DMS 273 treated with DMSO at 0.1 percent for 48 hours (cell line): ENCODE measurements at places on chromosomes 3 and 15.
A peak's percentile ranks its signal among the peaks of the same experiment; 100 is the strongest.

- DNase-seq: no peak
Observed at GRCh38 chr3:112973325-112974177, 1.4 kb downstream of the CD200R1 start.

DNA sequence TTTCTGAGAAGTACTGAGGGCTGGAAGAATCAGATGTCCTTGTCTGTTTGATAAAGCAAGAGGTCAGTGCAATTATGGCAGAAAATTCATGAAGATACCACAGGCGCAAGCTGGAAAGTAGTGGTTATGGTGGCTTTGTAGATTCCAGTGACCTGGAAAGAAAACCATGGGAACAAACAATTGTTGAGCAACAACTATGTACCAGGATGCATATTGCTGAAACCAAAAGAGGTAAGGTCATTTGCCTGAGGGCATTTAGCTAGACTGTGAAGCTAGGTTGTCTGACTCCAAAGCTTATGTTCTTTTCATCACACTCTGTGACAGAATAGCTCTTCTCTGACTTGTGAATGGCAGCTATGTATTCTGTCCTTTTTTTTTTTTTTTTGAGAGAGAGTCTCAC lies 74.0 kb downstream of the B3GALNT1 start:
- DNase-seq: no peak

DNA sequence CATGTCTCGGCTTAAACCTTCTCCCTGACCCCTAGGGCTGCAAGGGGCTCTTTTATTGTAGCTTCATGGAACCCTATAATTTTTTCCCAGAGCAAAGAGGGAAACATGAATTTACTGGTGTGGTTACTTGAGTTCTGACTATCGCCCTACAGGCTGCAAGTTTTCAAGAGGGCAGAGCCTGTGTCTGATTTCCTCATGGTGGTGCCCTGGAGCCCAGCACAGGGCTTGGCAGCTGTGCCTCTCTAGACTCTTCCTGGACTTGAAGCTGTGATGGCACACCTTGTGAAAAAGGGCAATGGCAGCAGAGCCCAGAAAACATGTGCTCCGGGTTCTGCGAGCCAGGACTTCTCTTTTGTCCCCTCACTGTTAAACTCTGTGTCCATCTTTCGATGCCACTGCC lies 34.2 kb upstream of the TF start:
- no peak for DNase-seq

GRCh38 chr15:41773729-41774061 lies 589 bp upstream of the MAPKBP1 start:
- no peak for DNase-seq

GRCh38 chr3:134941820-134942219 lies 146.8 kb downstream of the EPHB1 start:
- no peak for DNase-seq

DNA sequence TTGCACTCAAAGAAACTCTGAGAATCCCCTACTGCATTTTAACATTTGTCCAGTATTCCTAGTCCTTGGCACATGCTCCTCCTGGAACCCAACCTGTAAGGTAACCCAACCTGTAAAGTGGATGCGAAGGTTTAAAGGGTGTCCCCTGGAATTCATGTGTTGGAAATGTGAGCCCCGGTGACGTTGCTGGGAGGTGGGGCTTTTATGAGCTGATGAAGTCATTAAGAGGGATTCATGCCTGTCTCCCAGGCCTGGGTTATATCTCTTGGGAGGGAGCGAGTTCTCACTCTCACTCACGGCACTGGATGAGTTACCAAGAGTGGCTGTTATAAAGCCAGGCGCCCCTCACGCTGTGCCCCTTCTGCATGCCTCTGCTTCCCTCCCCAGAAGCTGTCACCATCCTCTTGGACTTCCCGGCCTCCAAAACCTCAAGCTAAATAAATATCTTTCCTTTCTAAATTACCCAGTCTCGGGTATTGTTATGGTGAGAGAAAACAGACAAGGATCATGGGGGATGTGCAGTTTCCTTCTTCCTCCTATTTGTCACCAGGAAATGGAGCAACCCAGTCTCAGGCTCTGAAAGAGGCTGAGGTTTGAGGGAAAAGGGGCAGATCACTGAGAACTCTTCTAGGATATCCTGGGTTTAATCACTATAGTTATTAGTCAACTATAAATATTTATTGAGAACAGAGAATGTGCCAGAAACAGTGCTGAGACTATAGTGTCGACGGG lies 7.6 kb downstream of the XXYLT1 start:
- DNase-seq: no peak

GRCh38 chr3:119524931-119525662 lies 26.8 kb downstream of the TIMMDC1 start:
- DNase-seq: no peak

DNA sequence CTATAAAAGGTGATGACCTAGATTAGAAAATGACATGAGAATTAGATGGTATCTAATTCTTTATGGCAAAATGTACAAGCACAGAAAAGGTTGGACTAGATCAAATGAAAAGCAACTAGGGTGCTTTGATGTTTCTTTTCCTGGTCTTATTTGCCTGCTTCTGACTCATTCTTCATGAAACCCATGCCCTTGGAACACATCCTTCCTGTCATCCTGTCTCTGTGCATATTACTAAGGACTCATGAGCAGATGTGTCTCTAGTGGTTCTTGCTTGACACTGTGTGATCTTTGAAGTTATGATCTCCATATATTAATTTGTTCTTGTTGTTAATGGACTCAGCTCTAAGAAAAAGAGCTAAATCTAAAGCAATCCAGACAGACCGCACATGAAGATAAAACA lies 314.0 kb downstream of the ERC2 start:
- no peak for DNase-seq

- no peak for DNase-seq
Observed at GRCh38 chr15:69603369-69604071, 150.9 kb downstream of the RPLP1 start.

DNA sequence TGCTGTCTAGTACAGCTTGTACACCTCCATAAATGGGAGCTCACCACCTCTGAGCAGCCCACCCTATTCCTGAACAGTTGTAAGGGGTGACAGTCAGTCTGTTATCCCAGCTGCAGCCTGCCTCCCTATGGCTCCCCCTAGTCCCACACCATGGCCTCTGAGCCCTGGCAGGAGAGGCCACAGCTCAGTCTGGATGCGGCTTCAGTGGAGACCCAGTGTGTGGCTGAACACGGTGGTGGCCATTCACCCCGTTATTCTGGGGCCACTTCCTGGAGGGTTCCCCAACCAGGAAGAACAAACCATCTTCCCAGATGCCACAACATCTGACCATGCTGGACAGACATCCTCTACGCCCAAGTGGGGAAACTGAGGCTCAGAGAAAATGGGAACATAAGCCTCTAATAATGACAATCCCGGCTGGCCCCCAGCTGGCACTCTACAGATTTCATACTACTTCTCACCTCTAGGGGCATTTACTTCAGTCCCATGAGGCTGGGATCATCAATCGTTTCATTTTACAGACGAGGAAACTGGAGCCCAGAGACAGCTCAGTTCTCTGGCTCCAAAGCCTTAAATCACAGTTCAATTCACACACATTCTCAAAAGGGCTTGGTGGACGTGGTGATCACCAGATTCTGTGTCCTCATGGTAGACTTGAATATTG lies 9.2 kb upstream of the GRIP2 start:
- no peak for DNase-seq

- no peak for DNase-seq
Observed at GRCh38 chr3:162719684-162720341, 1223.2 kb downstream of the OTOL1 start.

- DNase-seq: no peak
Observed at GRCh38 chr3:156711113-156711512, 36.7 kb downstream of the TIPARP start.

DNA sequence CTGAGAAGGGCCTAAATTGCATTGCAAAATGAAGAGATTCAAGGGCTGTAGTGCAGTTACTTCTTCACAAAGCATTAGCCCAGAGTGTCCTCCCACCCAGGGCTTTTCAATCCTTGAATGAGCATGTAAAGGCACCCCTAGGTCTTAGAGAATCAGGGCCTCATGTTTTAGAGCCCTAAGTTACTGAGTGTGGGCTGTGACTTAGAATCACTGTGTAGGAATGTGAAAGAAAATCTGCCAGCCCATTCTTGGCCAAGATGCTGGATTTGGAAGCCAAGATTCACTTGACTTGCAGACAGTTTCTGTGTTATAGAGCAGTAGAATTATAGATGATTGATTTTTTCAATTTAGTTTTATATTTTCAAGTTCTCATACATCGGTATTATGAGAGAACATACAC lies 153.2 kb downstream of the MYRIP start:
- DNase-seq: no peak

GRCh38 chr3:127544192-127544802 lies 46.2 kb downstream of the TPRA1 start:
- DNase-seq: peak; percentile 80

DNA sequence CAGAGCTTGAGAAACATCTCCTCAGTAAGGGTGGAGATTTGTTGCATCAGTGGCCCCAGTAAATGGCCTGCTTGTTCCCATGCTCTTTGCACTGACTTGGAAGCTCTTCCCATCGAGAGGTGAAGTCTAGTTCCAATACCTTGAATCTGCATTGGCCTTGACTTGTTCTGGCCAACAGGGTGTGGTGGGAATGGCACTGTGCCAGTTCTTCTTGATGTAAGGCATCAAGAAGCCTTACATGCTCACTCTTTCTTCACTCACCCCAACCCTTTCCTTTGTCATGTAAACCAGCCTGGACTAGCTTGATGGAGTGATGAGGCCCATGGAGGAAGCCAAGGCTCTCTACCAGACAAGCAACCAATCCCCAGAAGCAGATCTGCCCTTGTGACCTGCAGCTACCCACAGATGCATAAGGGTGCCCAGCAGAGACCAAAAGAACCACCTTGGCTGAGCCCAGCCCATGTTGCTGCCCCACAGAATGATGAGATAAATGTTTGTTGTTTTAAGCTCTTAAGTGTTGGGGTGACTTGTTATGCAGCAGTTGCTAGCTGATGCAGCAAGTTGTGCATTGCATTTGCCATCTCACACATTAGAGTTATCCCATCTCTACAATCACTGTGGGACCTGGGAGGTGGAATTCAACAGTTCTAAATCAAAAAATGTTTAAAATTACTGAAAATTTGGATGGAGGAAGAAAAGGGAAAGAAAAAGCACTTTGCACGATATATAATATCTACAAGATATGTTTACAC lies 11.1 kb upstream of the MGLL start:
- no peak for DNase-seq

DNA sequence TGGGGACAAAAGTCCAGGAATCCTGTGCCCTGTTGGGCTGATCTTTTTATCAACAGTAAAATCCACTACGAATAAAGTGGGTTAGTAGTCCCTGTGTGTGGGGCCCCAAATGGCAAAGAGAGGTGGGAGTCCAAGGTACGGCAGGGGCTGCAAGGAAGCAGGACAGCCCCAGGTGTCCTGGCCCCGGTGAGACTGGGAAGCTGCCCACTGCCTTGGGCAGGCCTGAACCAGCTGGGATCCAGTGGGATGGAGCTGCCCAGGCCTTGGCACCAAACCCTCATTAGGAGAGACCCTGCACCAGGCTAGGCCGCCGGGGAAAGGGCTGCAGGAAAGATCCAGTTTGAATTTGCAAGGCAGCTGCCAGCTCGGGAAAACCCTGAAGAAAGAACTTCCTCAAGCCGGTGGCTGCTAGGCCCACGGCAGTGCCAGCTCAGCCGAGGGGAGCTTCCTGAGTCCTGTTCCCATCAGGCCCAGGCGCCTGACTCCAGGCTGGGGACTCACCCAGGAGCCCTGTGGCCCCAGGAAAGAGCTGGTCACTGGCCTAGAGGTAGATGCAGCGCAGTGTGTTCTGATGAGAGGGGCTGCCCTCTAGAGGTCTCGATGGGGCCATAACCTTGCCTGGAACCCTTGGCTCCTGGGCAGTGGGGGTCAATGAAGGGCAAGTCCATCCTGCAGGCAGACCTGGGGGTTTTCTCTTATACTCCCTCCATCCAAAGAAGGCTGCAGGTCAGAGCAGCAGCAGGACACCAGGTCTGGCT lies 14.4 kb upstream of the GNAI2 start:
- DNase-seq: no peak

- DNase-seq: no peak
Observed at GRCh38 chr15:78259232-78259631, 5.1 kb upstream of the DNAJA4 start.

- no peak for DNase-seq
Observed at GRCh38 chr15:88693191-88693590, 54.4 kb downstream of the ISG20 start.

DNA sequence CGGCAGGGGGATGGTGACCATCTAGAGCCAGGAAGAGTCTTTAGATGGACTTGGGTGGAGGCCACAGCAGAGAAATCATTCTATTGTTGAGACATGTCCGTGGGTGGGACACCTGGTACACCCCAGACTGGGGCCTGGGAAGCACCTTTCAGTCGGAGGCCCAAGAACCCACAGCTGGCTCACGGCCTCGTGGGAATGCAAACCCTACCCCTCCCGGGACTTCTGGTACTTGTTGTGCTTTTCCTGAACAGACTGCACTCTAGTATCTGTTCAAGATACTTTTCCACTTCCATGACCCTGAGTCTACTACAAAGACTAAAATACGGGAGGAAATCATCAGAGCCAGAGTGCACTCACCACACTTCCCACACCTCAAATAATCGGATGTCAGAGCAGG lies 60.7 kb downstream of the BDH1 start:
- DNase-seq: no peak

GRCh38 chr3:184784731-184785500 lies 27.1 kb upstream of the VPS8 start:
- DNase-seq: no peak

DNA sequence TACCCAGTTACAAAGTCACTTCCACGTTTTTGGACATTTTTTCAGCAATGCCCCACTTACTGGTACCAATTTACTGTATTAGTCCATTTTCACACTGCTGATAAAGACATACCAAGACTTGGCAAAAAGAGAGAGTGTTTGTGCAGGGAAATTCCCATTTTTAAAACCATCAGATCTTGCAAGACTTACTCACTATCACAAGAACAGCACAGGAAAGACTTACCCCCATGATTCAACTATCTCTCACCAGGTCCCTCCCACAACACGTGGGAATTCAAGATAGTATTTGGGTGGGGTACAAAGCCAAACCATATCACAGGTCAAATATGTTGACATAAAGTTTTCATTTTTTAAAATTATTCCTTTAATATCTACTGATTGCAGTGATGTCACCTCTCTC lies 16.2 kb upstream of the ABI3BP start:
- no peak for DNase-seq

- DNase-seq: no peak
Observed at GRCh38 chr15:55834331-55834730, 91.4 kb upstream of the PRTG start.

GRCh38 chr3:16059711-16060357 lies 114.6 kb upstream of the GALNT15 start:
- DNase-seq: no peak

GRCh38 chr3:172903642-172904320 lies 153.3 kb downstream of the ECT2 start:
- no peak for DNase-seq

- no peak for DNase-seq
Observed at GRCh38 chr15:93826293-93826692, 405.1 kb upstream of the MCTP2 start.

GRCh38 chr15:67446449-67446848 lies 74.5 kb upstream of the C15orf61 start:
- no peak for DNase-seq

DNA sequence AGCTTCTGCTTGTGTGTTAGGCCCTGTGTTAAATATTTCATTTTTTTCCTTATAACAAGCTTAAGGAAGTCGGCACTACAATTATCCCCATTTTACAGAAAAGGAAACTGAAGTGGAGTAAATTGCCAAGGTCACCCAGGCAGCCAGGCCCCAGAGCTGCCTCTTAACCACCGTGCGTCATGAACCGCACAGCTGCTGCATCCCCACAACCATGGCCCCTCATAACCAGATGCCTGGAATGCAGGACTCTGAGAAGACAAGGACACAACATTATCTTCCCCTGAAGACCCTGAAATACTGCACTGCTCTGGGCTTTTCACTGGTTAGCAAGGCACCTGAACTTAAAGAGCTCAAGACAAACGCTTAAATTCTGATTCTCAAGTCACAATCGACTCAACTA lies 14.6 kb downstream of the LRIG1 start:
- DNase-seq: no peak
